H1 (cell line): ENCODE measurements at places on chromosomes 5 and 9.
A peak's percentile ranks its signal among the peaks of the same experiment; 100 is the strongest.

DNA sequence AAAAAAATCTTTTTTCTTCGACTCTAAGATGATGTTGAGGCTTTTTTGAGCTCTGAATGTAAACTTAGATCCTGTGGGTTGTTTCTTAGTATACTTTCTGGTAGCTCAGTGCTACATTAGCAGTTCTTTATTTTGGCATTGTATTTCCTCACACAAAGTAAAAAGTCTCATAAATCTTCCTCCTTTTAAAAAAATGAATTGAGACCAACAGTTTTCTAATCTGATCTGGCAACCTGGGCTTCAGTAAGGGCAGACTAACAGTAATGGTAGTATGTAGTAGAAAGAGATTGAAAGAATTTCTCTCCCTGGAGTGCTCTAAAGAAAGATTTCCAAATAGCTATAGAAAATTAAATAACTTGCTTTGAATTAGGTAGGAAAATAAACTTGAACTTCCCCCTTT lies 31.4 kb downstream of the ZCCHC7 start:
- DNase-seq: no peak

- no peak for DNase-seq
Observed at GRCh38 chr5:118736396-118736795, 252.0 kb downstream of the DTWD2 start.

- DNase-seq: no peak
Observed at GRCh38 chr5:57119031-57119430, 54.8 kb upstream of the GPBP1 start.

DNA sequence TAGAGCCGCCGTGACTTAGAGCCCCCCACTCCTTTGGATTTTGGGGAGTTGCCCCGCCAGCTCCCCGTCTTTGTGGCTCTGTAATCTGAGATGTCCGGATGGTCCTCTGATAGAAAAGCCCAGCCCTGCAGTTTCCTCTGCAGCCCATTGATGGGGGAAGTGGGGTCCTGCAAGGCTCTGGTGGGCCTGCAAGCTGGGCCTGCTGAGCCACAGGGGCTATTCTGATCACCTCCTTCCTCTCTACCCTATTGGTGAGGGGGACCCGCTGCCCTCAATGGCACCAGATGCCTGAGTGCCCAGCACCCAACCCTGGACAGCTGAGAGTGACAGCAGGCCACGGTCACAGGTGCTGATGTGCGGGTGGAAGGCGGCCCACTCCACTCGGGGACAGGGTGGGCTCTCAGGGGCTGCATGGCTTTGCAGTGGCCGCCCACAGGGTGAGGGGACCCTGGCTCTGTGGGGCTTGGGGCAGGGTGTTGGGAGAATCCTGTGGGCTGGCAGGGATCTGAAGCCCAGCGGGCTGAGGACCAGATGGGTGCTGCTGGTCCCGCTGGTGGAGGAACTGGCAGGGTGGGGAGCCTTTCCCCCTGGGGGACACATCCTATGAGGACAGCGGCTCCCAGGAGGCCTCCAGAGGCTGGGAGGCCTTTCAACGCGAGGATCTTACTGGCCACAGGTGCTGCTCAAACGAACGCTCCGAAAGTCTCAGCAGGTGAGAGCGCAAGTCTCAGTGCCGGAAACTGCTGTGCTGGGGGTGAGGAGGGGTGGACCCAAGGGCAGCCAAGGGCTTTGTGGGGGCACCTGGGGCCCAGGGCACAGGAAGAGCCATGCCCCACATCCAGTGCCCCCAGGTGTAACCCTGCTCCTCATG lies 30.0 kb upstream of the LPCAT1 start:
- no peak for DNase-seq

GRCh38 chr9:131049829-131050715 lies 41.1 kb downstream of the LAMC3 start:
- no peak for DNase-seq

- DNase-seq: no peak
Observed at GRCh38 chr5:115558388-115558956, 13.9 kb upstream of the FEM1C start.

DNA sequence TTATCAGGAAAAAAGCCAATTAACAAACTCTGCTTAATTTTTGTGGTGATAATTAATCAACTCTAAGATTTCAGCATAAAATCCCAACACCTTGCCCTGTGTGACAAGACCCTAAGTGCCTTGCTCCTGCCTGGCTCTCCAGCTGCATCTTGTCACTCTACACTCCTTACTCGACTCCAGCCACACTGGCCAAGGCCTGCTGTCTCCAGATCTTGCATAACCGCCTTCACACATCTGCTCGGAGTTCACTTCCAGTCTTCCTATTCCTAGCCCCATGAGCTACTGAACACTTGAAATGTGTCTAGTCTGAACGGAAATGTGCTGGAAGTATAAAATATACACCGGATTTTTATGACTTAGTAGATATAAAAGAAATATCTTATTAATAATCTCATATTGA lies 259.6 kb downstream of the EPB41L4A start:
- DNase-seq: no peak

DNA sequence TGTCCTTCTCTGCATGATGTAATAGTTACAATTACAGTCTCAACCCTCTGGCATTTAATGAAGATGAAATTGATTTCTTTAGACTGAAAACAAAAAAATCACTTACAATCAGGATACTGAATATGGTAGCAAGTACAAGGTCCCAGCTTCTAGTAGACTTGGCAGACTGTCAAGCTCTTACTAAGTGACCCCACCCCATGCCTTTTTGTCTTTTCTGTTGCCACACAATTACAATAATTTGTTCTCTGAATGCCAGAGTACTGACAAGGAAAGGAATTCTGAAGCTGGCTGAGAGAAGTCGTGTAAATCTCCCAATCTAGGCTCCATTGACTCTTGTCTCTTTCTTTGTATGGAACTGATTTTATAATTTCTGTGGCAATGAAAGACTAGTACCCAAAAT lies 154.2 kb downstream of the TMC1 start:
- no peak for DNase-seq

GRCh38 chr5:149442563-149443182 lies 63.6 kb upstream of the IL17B start:
- peak; percentile 61 for DNase-seq

GRCh38 chr9:34987160-34987901 lies 2.2 kb upstream of the DNAJB5 start:
- DNase-seq: no peak

- no peak for DNase-seq
Observed at GRCh38 chr5:169826618-169827017, 153.7 kb downstream of the INSYN2B start.

DNA sequence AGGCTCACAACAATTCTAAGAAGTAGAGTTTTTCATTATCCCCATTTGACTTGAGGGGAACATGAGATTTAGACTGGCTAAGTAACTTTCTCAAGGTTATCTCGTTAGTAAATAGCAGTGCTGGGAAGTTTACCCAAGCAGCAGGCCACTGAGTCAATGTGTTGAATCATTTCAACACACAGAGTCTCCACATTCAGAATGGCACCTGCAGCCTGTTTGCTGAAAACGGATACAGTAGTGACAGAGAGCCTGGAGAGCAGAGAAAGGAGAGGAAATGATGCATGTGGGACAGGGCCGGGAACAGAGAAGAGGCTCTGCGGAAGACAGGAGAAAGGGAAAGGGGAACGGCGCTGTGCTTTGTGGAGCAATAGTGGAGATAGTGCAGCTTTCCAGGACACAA lies 33.5 kb upstream of the ZSWIM6 start:
- DNase-seq: no peak

GRCh38 chr5:152100462-152100861 lies 175.8 kb upstream of the GLRA1 start:
- no peak for DNase-seq

- no peak for DNase-seq
Observed at GRCh38 chr5:145324101-145324500, 511.0 kb downstream of the PRELID2 start.

DNA sequence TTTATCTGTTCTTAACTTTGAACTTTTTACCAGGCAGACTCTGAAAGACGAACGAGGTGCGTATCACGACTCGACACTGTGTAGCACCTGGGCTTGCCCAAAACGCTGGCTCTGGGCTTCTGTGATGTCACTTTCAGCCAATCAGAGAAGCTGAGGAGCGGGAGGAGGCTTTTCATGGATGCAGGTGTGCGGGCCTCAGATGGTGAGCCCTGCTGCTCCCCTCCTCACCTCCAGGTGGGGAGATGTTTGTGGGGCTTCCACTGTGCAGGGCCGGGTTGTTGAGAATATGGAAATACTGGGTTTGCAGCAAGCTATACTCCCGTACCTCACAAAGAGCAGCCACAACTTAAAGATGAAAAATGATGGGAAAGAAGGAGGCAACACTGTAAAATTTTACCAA lies 246.3 kb downstream of the IRX2 start:
- no peak for DNase-seq

- no peak for DNase-seq
Observed at GRCh38 chr9:123571240-123571639, 215.2 kb downstream of the CRB2 start.

DNA sequence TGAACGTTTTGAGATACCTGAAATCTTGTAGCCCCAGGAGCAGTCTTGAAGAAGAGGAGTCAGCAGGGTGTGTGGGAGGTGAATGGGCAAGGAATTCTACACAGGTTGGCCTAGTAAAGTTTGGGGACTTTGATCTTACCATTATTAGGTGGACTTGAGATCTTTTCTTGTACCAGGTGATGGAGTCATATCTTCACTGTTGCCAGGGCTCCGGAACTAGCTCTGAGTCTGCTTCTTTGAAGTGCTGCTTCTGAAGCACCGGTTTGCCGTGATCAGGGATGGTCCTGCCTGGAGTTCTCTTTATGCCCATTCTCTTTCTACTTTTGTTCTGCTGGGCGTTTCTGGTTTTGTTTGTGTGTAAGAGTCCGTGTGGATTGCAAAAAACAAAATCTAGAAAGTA lies 27.4 kb downstream of the RCL1 start:
- DNase-seq: no peak

DNA sequence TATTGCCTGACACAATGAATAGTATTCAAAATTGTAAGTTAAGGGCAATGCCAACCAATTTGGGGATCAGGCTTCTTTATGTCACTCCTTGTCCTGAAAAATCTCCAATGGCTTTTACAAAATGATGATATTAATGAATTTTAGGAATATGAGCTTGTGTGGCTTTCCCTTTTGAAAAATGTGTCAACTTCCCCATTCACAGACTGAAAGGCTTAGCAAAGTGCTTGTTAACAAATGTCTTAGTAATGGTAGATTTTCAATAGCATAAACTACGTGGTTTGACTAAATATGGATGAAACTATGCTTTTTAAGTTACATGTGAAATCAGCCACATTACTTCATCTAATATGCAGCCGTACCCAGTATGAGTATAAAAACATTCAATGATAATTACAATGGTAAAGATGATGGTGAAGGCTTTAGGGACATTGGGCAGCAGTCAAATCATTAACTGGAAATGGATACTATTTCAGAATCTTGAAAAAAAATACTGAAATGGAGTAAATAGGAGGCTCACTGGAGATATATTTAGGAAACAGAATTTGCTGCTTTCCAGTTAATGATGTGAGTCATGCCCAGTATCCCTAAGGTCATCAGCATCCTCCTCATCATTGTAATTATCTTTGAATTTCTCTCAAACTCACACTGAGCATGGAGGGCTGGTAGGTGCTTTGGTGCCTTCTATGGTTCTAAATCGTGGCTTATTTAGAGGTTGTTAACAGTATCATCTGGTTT lies 113.3 kb upstream of the ZNF608 start:
- DNase-seq: no peak
